ENCODE measurements at places on chromosomes 16 and 17.

GRCh38 chr17:10600571-10600970 is 51.1 kb upstream of the MYH2 start:
- DNase-seq: no peak

GRCh38 chr16:18003033-18003432 is 333.5 kb downstream of the NPIPA8 start:
- no peak for DNase-seq

- DNase-seq: no peak
Measured at GRCh38 chr16:49598383-49599170, 225.0 kb downstream of the C16orf78 start.

DNA sequence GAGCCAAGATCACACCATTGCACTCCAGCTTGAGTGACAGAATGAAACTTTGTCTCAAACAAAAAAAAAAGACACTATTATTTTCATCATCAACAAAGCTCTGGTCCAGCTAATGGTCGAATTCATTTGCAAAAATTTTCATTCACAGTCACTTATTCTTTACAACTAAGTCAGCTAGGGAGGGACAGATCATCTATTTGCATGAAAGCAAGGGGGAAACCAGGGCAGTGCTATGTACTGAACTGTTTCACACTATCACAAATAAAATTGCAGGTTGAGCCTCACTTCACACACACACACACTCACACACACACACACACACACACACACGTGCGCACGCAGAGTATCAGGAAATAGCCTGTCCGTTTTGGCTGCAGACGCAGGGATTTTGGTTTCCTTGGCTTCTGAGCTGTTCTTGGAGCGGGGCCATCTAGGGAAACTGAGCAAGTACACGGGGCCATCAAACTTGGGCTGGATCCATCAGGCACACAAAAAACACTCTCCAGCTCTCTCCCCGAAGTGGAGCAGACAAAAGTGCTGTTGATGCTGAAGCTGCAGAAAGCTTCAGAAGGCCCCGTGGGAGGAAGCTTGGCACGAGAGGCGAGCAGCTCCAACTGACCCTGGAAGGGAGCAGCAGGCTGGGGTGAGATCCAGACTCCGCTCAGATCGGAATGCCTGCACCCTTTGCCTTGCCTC is 44.3 kb upstream of the HELZ start:
- no peak for DNase-seq

DNA sequence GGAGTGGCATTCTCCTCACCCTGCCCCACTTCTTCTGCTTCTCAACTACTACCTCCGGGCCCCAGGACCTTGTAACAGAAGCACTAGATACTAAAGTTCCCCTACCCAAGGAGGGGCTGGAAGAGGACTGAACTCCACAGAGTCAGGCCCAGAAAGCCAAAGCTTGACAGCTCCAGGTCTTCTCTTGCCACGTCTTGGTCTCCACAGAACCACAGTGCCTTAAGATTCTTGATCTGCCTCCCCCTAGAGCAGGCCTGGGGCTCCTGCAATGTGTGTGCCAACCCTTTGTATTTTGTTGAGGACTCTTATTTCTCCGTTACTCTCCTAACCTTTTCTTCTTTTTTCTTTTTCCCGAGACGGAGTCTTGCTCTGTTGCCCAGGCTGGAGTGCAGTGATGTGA is 4.0 kb downstream of the SLC16A13 start:
- DNase-seq: no peak

GRCh38 chr17:40699853-40700252 is 3.7 kb downstream of the KRT24 start:
- DNase-seq: no peak

GRCh38 chr17:52524096-52524637 is 365.7 kb upstream of the CA10 start:
- no peak for DNase-seq

GRCh38 chr16:74832228-74832627 is 57.6 kb upstream of the FA2H start:
- no peak for DNase-seq

DNA sequence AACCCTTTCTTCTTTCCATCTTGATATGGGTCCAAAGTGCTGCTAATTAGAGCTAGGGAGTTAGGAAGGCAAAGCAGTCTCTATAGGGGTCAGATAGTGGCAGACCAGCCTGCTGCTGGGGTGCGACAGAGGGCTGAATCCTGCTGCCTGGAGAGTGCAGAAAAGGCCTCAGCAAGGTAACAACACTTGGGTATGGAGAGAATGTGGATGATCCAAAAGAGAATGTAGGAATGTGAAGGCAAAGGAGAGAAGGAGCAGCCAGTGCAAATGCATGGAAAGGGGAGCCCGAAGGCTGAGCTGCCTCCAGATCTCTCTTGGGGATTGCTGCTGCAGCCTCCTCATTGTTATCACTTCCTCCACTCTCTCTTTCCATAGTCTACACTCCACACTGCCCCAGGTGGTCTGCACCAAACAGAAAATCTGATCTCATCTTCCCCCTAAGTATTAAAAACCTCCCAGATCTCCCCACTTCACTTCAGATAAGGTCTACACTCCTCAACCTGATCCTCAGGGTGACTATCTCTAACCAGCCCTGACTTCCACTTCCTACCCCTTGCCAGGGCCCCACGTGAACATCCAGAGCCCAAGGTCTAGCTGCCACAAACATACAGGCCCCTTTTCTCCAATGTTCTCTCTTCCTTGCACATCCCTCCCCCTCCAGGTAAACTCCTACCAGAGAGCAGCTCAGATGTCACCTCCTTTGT is 28.8 kb downstream of the TOM1L2 start:
- no peak for DNase-seq

GRCh38 chr17:80745183-80745582 is 200.5 kb downstream of the RPTOR start:
- DNase-seq: no peak

DNA sequence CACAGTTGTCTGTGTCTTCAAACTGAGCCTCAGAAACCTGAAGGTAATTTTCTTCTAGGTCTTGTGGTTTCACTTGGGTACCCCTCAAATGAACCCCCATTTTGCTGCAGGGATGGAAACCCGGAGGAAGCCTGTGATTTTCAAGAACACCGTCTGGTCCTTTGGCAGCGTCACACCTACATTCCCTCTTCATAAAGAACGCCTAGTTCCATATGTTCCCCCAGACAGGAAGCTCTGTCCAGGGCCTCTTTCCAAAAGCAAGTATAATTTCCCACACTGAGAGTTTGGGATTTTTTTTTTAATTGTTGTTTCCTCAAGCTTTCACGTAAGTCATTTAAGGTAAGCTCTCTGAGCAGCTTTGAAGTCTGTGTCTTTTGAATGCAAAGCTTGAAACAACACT is 515.0 kb downstream of the TMEM114 start:
- DNase-seq: no peak

DNA sequence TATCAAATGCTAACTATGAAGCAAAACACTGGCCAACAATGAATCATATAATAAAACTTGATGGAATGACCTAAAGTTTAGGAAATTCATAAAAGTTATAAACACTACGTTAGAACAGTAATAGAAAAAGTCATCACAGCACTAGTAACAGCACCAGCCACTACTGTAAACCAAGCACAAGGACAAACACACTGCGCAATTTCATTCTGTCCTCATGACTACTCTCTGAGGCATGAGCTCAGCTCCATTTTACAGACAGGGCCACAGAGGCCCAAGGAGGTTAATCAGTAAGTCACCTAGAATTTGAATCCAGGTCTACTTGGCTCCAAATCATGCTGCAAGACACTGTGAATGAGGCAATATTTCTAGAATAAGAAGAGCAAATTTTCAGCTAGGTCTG is 13.4 kb downstream of the EMC8 start:
- DNase-seq: no peak

GRCh38 chr17:34141590-34141989 is 113.5 kb upstream of the CCL2 start:
- DNase-seq: no peak

DNA sequence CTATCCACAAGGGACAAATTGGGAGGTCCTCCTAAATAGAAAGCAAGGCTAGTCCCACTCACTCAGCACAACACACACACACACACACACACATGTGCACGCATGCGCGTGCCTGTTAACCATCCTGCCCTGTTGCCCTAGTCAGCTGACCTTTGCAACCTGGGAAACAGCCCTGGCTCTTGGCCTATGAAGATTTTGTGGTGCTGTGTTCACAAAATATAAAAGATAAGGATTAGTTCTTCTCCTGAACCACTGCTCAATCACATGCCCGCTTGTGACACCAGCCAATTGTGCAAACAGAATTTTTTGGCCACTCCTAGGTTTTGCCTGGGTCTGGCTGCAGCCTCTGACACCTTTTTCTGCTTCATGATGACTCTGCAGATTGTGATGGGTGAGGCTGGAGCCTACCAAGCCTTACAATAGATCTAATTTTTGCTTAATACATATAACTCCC is 3.3 kb upstream of the CES1 start:
- no peak for DNase-seq

GRCh38 chr17:1592751-1593629 is 30.4 kb upstream of the PITPNA start:
- no peak for DNase-seq
